HuH-7.5 (cell line): ENCODE measurements at places on chromosomes 3 and 15.
A peak's percentile ranks its signal among the peaks of the same experiment; 100 is the strongest.

GRCh38 chr3:123310741-123311140 lies 109.0 kb downstream of the SEC22A start:
- no peak for DNase-seq

- DNase-seq, result no peak
Measured at GRCh38 chr3:53187430-53187829, 26.4 kb downstream of the PRKCD start.

- no peak for DNase-seq
Measured at GRCh38 chr3:188720636-188721035, 451.1 kb upstream of the TPRG1 start.

- no peak for DNase-seq
Measured at GRCh38 chr15:50764461-50765194, 878 bp downstream of the SPPL2A start.

GRCh38 chr3:61628636-61629035 lies 67.3 kb downstream of the PTPRG start:
- no peak for DNase-seq

DNA sequence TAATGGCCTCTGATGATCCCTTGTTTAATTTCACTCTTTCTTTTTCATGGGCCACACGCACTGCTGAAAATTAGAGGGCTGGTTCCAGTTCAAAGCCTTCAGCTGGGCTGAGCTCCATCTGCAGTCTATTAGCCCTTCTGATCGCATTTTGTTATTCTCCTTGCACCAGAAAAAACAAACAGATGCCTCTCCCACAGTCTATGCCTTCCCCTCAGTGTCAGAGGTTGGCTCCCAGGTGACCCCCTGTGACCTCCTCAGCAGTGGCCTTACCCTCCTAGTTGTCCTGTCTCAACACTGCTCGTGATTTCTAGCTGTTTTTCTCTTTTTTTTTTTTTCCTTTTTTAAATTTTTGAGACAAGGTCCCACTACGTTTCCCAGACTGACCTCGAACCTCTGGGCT lies 77.1 kb upstream of the PRTG start:
- no peak for DNase-seq

GRCh38 chr15:22947101-22948000 lies 32.8 kb downstream of the CYFIP1 start:
- no peak for DNase-seq

- no peak for DNase-seq
Measured at GRCh38 chr3:67692621-67693020, 38.2 kb upstream of the SUCLG2 start.

DNA sequence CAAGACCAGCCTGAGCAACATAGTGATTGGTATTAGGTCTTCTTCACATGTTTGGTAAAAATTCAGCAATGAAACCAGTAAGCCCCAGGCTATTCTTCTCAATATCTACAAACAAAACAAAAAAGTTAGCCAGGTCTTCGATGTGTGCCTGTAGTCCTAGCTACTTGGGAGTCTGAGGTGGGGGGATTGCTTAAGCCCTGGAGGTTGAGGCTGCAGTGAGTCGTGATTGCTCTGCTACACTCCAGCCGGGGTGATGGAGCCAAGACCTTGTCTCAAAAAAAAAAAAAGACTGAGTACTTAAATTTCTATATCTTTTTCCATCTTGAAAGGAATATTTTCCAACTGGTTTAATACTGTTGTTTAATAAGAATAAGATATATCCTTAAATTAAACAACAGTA lies 106.8 kb downstream of the MBNL1 start:
- no peak for DNase-seq

GRCh38 chr3:187098923-187099512 lies 40.3 kb downstream of the RPL39L start:
- DNase-seq, result no peak

- no peak for DNase-seq
Measured at GRCh38 chr3:152038490-152038889, 165.0 kb downstream of the SUCNR1 start.

DNA sequence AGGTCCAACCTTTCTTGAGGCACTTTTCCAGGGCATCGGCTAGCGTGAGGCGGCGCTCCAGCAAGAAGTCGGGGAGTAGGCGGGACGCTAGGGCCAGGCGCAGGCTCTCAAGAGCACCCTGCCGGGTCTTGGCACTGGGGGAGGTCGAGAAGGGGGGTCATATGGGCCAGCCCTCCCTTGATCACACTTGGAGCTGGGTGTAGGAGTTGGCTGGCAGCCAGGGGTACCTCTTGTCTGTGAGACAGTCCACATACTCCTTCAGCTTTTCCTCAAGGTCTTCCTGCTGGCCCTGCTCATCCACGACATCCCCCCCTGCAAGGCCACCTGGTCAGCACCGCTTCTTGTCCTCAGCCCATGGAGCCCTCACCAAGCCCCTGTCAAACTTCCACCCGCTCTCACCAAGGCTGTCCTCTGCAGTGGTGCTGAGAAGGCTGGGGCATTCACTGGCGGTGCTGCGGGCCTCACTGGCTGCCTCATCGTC lies 2.0 kb downstream of the IFRD2 start:
- DNase-seq, result no peak

GRCh38 chr3:161291191-161291901 lies 70.2 kb downstream of the NMD3 start:
- DNase-seq, result no peak

- DNase-seq, result no peak
Measured at GRCh38 chr15:45384700-45385099, 6.4 kb upstream of the GATM start.

- DNase-seq, result no peak
Measured at GRCh38 chr15:85886309-85886811, 91.6 kb upstream of the KLHL25 start.

DNA sequence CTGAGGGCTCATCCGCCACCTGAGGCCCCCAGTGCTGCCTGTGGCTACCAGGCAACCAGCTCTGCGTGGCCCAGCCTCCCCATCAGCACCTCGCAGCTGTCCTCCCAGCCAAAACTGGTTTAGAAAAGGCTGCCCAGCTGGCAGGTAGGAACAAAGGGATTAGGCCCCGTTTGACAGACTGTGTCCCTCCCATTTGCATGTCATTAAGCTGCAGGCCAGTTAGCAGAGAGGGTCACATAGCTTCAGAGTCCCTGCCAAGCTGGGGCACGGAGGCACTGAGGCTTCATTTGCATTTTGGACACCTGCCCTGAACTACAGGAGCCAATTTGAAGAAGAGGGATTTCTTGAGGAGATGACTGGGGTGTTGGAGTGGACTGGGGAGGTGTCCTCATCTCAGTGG lies 177.9 kb downstream of the TLE3 start:
- no peak for DNase-seq

DNA sequence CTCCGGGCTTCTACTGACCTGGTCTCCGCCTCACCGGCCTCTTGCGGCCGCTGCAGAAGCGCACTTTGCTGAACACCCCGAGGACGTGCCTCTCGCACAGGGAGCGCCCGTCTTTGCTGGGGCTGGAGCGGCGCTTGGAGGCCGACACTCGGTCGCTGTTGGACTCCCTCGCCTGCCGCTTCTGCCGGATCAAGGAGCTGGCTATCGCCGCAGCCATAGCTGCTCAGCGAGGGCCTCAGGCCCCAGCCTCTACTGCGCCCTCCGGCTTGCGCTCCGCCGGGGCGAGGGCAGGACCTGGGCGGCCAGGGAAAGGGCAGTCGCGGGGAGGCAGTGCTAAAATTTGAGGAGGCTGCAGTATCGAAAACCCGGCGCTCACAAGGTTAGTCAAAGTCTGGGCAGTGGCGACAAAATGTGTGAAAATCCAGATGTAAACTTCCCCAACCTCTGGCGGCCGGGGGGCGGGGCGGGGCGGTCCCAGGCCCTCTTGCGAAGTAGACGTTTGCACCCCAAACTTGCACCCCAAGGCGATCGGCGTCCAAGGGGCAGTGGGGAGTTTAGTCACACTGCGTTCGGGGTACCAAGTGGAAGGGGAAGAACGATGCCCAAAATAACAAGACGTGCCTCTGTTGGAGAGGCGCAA lies 319.2 kb downstream of the FGF12 start:
- DNase-seq, result peak; percentile 30

DNA sequence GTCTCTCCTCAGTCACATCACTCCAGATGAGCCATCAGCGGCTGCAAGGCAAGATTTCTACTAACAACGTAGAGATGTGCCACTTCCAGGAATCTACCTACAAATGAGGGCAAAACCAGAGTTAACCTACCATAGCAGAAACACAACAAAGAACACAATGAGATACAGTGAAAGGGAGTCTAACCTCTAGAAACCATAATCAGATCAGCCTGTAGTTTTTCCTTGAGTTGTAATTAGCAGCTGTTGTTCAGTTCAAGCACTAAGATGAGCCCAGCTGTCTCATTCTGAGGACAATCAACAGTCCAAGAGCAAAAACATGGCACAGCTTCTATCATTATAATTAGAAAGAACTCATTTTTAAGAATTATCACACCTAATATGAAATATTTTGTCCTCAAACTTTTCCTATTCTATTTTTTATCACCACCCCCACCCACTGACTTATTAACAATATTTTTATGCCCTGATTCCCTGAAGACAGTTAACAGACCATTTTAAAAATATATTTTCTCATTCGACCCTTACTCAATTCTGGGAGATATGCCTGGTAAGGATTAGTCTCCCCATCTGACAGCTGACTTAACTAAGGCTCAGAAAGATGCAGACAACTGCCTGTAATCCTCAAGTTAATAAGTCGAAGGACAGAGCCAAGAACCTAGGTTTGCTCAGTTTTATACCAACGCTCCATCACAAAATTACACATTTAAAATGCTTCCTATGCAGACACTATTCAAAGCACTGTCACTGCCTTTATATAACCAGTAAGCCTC lies 50.1 kb downstream of the MAGI1 start:
- no peak for DNase-seq
